Activated CD8-positive, alpha-beta memory T cell treated with anti-CD3 and anti-CD28 coated beads for 1 hour (primary cell): ENCODE measurements at places on chromosomes 4 and X.

DNA sequence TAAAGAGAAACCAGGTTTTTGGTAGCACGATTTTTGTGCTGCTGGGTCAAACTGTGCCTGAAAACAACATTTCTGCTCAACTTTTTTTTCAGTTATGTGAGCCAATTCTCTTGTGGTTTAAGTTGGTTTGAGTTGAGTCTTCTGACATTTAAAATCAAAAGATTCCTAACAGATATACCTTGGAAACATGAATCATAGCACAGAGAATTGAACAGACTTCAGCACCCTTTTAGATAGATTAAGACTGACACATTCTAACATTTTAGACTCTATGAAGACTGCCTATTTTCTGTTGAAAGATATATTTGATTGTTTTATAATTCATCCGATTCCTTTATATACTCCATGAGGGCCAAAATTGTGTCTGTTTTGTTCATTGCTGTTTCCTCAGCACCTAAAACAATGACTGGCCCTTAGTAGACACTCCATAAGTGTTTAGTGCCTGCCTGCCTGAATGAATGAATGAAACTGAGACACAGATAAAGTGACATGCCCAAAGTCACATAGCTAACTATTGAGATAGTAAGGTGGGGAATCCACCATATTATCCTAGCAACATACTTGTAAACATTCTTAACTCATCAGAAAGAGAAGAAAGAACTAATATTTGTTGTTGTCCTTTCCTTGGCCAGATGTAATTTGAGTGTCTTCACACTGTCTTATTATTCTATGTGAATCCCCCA, 624.0 kb downstream of the MID1IP1 start:
- DNase-seq, result no peak

GRCh38 chr4:178811356-178811755, 1369.1 kb upstream of the AGA start:
- no peak for DNase-seq

DNA sequence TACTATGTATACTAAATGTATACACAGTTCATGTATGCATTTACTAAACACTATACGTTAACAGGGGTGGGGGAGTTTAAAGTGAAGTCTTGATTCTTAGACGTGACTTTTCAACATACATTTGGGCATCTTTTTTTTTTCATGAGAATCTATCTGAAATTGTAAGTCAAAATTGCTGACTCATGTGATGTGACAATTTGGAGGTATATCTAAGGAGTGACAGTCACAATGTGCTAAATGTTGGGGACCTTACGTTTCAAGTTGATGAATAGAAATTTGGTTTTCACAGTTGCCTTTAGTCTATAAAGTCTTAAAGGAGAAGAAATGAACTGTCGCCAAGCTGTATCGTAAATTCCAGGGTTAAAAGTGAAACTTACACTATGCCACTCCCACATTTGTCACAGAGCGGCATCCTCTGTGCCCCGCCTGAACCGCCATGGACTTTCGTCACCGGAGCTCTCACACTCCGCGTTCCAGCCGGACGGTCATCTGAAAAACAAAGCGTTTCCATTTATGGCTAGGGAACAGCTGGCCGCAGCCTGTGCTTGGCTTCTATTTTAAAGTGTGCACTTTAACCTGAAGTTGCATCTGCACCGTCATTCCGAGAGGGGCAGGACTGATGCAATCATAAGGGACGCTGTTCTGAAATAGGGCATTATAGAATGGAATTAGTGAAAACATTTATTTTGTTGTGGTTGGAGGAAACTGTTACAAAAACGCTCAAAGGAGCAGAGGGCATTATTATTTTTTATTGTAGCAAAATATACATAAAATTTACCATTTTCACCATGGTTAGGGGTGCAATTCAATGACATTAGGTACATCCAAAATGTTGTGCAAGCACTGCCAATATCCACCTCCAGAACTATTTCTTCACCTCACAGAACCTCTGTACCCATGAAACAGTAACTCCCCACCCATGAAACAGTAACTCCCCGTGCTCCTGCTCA, 30.9 kb downstream of the PDLIM3 start:
- DNase-seq, result no peak

DNA sequence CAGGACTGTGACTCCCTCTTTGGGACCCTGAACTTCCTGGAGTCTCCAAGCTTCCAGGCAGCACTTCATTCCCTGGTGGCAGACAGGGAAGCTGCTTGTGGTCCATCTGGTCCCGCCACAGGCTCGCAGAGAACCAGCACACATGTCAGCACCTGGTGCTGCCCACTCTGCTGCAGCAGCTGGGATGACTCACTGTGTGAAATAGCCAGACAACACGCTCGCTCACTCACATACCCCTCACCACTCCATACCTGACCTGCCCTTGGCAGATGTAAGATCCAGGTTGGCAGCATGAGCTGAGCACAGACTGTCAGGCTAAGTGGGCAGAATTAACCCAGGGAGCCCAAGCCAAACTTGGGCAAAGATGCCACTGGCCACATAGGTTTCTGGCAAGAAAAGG, 613.5 kb downstream of the PCDH18 start:
- DNase-seq, result no peak

DNA sequence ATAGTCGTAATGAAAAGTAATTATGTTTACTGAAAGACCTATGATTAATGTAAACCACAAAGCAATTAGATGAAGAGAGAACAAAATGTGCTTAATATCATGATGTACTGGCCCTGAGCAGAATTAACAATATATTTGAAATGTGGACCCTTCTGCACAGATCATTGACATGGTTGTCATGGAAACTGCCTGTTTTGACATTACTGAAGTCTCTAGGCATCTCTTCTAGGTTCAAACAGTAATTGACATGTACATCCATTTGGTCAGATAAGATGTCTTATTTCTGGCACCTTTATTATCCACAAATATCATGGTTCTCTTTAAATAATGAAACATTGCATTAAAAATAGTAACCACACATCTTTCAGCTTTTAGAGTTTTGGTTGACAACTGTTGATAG, 251.7 kb upstream of the GNPDA2 start:
- no peak for DNase-seq

- no peak for DNase-seq
Measured at GRCh38 chr4:81030981-81031791, 678 bp downstream of the BMP3 start.

DNA sequence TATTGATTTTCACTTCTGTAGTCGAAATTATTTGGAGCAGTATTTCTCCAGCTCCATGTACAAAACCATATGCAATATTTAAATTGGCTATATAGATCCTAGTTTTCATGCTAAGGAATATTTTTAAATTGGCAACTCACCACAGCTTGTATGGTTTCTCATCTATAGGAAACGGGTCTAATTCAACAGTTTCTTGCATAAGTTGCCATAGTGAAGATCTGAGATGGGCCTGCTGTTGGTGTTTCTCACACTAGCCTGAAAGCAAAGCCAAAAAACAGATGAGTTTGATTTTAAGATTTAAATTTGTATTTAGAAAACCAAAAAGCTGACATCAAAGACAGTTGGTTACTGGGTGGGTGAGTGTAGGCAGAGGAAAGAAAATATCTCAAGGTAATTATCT, 5.5 kb downstream of the MAPK10 start:
- no peak for DNase-seq

GRCh38 chr4:128275346-128275745, 12.3 kb downstream of the PGRMC2 start:
- no peak for DNase-seq

DNA sequence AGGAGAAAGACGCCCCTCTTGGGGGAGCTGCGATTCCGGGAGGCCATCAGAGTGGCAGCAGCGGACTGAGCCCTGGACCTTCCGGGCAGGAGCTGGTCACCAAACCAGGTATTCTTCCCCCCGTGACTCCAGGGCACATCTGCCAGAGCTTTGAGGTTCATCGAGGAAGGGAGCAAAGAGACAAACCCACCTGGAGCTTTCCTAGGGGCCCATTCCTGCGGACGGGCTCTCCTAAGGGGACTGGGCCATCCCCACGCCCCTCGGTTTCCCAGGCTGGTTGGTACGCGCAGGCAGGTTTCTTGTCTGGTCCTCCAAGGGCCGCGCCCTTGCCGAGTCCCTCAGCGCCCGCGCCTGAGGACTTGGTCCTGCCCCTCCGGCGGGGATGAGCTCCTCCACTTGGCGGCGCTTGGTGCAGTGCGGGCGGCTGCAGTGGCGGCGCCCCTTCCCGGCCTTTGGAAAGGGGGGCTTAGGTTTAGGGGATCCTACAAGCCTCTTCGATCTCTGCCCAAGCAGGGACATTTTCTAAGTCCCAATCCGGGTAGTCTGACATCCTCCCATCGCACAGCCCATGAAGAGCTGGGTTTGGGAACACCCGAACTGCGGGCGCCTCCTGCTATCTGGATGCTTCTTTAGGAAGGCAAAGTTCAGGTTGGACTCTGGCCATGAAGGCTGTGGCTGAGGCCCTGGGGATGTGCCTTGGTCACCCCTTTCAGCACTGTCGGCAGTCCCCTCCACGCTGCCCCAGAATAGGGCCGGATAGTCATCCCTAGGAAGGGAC, 538 bp downstream of the STBD1 start:
- no peak for DNase-seq

DNA sequence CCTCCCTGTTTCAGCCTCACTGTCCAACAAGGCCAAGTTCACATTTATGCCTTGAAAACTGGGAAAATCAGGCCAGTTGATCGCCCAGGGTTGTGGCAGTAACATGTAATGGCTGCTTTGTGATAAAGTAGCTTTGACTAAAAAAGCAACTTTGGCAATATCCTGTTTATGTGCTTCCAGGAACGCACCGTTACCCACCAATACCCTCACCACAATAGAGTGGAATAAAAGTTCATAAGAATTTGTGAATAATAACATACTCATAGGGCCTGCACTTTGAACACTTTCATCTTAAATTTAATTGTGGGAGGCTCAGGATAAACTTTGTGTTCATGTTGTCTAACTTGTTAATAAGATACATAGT, 80.7 kb upstream of the MAML3 start:
- DNase-seq, result no peak
